ENCODE measurements at places on chromosomes 7 and 10.

- DNase-seq = no peak
Measured at GRCh38 chr7:30877015-30877769, 34.5 kb upstream of the AQP1 start.

DNA sequence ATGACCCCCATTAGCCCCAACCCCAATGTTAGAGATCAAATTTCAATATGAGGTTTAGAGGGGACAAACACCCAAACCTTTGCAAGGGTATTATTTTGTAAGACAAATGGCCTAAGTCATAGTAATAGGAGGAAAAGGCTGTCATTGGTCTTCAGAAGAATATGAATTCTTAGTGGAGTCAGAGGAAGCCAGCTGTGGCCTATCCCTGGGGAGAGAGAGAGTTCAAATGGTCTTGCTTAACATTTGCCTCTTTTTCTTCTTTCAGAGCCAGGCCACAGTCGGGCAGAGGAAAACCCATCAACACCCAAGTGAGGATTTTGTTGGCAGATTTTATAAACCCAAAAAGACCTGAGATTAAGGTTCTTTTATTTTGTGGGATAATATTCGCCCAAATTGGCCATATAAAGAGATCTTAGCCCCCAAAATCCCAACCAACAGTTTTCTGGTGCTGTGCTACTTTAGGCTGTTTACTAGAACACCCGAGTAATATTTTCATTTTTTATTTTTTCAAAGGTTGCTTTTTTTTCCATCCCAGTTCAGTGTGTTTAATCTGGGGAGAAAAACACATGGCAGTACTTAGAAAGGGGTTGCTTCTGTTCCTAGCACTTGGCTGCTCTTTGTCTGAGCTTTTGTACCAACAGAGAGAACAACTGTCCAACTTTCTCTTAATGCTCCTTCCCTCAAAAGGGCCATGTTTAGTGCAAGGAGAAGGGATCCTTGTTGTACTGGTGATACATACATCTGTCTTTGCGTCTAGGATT lies 26.8 kb upstream of the ARMC3 start:
- DNase-seq = no peak

- DNase-seq = peak; percentile 45
Measured at GRCh38 chr7:139673230-139673629, 104.6 kb downstream of the HIPK2 start.

GRCh38 chr7:13990319-13990983 lies 985 bp upstream of the ETV1 start:
- peak; percentile 56 for DNase-seq

- DNase-seq = no peak
Measured at GRCh38 chr7:37698276-37698675, 14.7 kb downstream of the GPR141 start.

DNA sequence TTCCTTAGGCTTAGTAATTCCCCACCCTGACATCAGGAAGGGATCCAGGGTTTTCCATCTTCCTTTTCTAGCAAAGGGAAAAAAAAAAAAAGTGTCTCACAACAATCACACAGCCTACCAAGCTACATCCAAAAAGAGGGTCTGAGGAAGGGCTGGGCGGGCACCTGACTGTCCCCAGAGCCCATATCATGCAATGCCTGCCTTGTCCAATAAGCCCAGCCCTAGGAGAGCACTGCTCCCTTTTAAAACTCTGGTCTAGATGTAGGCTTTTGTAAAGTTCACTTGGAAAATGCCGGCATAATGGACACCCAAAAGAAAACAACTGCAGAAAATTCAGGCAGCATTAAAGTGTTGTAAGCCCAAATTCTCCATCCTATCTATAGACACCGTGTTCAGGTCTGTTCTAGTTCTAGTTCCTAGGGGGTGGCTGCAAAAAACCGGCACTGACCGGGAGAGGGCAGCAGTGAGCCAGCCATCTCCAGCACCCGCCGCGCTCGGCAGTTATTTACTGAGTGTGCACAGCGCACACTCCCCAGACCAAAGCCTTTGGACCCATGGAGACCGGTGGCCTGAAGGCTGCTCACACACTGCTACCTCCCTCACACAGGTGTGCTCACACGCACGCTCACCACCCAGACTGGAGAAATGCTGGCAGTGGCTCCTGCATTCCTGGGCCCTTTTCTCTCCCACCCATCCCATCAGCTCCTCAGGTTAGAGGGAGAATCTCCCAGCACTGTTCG lies 48.7 kb downstream of the PODXL start:
- DNase-seq = peak; percentile 78

DNA sequence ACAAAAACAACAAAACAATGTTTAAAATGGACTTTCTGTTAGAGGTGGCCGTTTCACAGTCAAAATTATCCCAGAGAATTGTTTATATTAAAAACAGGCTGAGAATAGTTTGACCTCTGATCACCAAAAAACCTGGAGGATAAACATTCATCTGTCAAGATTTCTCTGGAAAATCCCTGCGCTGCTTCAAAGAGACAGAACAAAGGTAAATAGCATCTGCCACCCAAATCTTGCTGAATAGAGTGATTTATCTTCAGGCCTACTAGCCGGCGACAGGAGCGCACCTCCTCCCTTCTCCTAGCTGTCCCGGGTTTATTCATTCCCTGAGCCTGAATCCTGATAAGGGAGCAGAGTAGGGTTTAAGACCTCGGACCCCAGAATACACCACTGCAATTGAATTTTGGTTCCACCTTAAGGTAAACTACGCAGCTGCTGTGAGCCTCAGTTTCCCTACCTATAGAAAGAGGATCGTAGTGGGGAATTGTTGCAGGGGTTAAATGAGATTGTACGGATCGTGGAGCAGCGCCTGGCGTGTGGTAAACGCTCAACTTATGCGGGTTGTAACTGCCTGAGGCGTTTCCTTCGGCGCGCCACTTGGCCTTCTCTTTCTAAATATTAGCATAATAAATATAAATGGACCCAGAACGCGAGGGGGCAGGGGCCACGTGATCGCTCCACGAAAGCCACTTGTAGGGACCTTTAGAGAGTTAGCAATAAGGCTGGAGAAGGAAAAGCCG lies 498 bp upstream of the ST7 start:
- peak; percentile 66 for DNase-seq

DNA sequence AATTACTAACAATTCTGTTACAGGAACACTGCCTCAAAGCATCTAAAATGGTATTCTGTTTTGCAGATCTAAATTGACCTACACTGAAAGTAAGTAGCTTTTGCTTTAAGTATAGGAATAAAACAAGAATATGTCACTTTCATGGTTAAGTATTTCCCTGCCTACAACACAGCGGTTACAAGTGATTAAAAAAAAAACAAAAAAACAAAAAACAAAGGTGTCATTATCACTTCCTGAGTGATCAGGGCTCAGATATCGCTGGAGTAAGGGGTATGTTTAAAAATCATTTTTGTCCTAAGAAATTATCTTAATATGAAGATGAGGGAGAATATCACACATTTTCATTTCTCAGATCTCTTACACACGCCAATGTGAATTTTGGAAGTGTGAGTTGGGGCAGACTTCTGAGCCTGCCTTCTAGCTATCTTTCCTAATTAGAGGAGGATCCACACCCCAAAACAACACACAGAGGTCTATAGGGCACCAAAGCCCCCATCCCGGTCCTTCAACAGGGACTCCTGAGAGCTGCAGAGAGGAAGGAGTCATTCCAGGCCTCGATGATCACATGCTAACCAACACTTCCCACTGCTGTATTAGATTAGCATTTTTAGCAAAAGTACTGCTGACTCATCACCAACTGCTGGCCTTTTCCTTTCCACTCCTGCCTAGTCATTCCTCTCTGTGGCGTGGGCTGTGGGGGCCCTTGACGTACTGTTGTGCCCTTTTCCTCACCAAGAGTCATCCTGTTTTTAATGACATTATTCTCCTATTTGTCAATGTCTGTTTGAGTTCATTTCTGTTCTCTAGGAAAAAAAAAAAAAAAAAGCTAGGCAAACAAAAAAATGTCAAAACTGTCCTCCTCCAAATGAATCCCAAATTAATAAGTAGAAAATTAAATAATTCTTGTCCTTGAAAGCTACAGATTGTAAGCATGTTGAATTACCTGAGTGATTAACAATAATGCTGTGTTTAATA lies 31.2 kb downstream of the PRTFDC1 start:
- peak; percentile 95 for DNase-seq

DNA sequence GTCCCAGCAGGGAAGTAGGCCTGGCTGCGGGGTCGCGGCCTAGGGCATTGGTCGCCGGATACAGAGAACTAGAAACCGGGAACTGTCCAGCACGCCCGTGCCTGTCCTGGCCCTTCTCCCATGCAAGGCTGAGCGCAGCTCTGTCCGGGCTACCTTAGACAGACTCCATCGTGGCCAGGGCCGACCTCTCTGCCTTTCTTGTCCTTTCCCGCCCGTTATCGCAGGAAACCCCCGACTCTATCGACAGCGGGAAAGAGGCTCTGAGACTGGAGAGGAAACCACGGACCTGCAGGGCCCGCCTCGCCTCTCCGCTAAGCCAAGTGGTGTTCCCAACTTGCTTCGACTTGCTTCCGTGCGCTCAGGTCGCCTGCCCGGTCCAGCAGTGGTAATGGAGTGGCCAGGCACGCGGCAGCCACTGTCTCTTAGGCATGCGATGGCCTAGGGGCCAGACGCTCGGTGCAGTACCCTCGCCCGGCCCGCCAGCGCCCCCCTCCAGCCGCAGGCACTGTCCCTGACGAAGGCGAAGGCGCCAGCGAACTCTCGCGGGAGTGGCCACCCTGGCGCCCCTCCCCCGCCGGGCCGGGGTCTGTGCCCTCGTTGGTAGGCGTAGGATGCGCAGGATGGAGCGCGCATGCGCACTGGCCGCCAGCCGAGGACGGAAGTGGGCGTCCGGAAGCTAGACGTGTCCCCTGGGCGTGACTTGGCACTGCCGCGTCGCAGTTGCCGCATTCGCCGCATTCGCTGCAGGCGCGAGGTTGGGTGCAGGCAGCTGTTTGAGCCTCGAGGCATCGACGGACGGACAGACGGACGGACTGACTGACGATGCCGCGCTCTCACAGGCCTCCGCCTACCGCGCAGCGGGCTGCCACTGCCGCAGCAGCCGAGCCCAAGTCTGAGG lies 54.4 kb downstream of the MCMBP start:
- peak; percentile 80 for DNase-seq

DNA sequence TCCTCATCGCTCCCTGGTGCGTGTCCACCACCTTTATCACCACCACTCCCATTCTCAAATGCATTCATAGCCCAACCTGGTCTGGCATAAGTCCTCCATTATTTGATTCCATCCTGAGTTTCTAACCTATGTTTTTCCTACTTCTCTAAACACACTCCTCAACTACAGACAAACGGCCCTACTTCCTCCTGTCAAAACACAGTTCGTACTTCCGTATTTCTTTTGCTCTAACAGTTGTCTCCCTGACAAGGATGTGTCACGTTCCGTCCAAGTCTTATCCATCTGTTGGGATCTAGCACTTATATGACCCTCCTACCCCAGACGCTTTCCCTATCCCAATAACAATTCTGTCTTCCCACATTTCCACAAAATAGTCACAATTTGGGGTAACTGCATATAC lies 46.8 kb downstream of the DOCK4 start:
- DNase-seq = no peak

GRCh38 chr7:27767374-27767773 lies 27.4 kb downstream of the TAX1BP1 start:
- DNase-seq = peak; percentile 53

- no peak for DNase-seq
Measured at GRCh38 chr7:15446722-15447121, 115.1 kb downstream of the AGMO start.

DNA sequence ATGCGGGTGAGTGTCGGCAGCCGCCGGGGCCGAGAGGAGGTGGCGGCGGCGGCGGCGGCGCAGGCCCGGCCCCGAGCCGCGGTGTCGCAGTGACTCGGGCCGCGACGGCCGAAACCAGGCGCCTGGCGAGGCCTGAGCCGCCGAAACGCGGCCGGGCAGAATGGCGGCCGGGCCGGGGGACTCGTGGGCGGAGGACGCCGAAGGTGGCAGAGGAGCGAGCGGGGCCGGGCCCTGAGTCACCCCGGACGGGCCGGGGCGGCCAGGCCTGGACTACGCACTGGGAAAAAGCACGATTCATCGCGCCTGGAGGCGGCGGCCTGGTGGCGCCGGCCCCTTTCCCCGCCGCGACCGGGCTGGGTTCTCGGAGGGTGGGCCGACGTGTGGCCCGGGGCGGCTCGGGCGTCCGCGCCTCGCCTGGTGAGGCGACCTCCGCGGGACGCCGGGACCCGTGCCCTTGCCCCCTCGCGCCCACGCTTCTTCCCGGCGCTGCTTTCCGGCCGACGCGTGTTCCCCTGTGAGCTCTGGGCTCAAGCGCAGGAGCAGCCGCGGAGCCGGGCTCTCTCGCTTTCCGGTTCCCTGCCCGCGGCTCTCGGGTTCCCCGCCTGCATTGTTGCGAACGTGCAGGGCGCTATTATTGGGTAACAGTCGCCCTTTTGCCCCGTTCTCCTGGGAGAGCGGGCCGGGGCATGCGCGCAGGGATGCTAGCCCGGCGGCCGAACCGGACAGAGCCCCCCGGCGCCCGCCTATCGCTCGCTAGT lies 500 bp downstream of the CUL1 start:
- DNase-seq = peak; percentile 61

GRCh38 chr7:79540592-79540991 lies 87.1 kb upstream of the MAGI2 start:
- DNase-seq = no peak

- no peak for DNase-seq
Measured at GRCh38 chr10:66218289-66218688, 707.5 kb upstream of the LRRTM3 start.

DNA sequence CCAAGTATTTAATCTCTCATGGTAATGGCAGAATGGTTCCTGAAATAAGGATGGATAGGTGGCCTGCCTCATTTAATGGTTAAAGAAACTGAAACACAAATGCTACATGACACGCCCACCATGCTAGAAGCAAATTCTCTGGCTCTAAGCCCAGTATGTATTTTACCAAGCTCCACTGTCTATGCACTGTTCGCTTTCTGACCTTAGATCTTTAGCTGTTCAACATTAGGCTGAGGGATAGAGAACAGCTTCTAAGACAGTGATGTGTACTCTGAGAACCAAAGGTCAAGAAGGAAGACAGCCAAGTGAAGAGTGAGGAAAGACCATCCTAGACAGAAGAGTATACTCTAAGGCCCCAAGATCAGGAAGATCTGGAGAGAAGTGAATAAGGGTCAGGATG lies 26.6 kb downstream of the FAM3C start:
- DNase-seq = peak; percentile 93

DNA sequence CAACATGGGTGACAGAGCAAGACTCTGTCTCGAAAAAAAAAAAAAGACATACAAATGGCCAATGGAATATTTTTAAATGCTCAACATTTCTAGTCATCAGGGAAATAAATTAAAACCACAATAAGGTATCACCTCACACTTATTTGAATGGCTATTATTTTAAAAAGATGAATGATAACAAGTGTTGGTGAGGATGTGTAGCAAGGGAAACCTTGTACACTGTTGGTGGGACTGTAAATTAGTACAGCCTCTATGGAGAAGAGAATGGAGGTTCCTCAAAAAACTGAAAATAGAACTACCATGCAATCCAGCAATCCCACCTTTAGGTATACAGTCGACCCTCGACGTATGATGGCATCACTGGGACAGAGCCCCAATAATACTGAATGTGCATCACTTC lies 65.4 kb upstream of the DIP2C start:
- DNase-seq = no peak

DNA sequence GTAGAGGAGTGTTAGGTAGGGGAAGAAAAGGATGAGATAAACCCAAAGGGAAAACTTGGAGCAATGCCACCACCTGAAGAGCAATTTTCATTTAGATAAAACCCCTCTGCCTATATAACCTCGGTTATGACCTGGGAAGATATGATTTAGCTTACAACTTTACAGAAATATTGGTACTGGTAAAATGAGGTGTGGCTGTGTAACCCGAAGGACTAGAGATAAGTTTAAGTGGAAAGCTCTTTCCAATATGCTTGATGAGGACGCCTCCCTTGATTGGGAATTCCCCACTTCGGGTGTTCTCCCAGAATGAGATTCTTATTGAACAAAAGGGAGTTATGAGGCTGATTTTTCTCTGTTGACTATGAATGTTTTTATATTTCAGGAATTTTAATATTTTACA lies 109.5 kb upstream of the CDK6 start:
- no peak for DNase-seq
